ENCODE measurements at places on chromosomes 12 and 14.
A peak's percentile ranks its signal among the peaks of the same experiment; 100 is the strongest.

DNA sequence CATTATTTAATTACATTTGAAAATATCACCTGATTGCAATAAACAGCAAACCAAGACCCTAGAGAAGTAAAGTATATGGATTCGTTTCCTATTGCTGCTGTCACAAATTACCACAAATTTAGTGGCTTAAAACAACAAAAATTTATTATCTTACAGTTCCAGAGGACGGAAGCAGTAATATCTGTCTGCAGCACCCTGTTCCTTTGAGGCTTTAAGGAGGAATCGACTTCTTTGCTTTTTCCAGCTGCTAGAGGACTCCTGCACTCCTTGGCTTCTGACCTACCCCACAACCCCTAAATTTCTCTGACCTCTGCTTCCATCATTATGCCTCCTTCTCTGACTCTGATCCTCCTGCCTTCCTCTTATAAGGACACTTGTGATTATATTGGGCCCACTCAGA lies 23.8 kb upstream of the PPM1A start:
- no peak for DNase-seq

GRCh38 chr12:29552324-29552927 lies 54.9 kb upstream of the OVCH1 start:
- peak; percentile 9 for DNase-seq

- no peak for DNase-seq
Observed at GRCh38 chr14:64612021-64612380, 62.2 kb downstream of the PPP1R36 start.

GRCh38 chr14:76644855-76645518 lies 116.3 kb upstream of the VASH1 start:
- DNase-seq = no peak

DNA sequence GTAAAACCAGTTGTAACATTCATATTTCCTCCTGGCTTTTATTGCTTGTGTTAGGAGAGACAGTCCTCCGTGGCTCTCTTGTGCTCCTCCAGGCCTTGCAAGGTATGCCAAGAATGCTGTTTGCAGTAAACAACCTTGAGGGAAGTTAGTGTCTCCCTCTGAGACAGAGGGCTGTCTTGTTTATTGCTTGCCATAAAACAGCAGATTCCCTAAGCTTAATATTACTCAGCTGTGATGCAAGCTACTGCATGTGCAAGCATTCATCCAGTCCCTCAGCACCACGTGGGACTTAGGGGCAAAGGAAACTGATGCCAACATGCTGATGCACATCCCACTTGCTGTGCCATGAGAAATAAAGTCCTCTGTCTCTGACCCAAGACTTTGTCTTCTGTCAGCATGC lies 6.6 kb downstream of the POMT2 start:
- no peak for DNase-seq

DNA sequence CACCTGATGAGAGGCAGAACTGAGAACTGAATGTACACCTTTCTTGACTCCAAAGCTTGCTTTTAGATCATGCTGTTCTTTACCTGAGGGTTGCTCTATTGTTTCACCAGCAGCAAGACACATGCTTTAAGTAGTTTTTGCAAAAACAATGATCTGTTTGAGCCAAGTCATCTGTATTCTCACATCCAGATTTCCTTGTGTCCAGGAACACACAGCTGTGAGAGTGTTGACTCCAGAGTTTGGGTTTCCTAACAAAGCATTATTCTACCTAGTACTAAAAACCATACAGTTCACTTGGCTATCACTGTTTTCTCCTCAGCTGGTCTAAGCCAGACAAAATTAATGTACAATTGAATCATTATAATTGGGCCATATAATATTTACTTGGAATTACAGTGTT lies 120.4 kb downstream of the STAB2 start:
- DNase-seq = no peak

DNA sequence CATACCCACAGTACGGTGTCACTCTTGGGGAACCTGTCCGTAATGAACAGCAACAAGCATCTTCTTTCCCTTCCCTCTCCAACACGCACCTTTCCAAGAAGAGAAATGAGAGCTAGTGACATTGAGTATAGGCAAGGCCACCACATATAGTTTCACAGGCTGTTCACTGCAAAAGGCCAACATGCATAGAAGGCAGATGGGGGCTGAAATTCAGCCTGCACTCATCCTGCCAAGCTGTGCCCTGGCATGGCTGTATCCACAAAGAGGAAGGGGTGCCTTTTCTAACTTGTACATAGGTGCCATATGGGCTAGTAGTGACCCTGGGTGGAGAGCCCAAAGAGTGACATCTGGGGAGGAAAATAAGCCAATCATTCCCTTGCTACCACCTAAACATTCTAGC lies 169.6 kb downstream of the ZFP36L1 start:
- DNase-seq = no peak

- DNase-seq = no peak
Observed at GRCh38 chr14:39025810-39026627, 77.0 kb downstream of the SEC23A start.

GRCh38 chr14:60254176-60254575 lies 5.2 kb downstream of the PPM1A start:
- DNase-seq = no peak

GRCh38 chr12:108320507-108321293 lies 18.4 kb downstream of the CMKLR1 start:
- DNase-seq = no peak

- no peak for DNase-seq
Observed at GRCh38 chr12:31506515-31507306, 84.2 kb downstream of the DENND5B start.

- no peak for DNase-seq
Observed at GRCh38 chr12:31896514-31897039, 62.6 kb upstream of the RESF1 start.

DNA sequence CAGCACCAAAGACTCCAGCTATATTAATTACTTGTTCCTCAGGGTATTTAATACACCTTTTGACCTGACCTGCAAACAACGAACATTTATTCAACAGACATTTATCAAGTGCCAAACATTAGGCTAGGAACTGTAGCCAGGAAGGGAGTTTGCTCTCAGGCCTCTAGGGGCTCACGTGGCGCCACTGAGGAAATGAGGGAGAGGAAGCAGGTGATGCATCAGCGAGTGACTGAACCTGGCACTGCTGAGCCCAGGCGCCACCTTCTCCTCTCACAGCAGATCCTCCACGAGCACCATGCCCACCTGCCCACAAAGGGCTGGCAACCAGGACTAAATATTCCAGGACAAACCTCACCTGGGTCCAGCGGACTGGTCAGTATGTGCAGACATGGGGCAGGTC lies 50.2 kb downstream of the SETD3 start:
- DNase-seq = no peak

DNA sequence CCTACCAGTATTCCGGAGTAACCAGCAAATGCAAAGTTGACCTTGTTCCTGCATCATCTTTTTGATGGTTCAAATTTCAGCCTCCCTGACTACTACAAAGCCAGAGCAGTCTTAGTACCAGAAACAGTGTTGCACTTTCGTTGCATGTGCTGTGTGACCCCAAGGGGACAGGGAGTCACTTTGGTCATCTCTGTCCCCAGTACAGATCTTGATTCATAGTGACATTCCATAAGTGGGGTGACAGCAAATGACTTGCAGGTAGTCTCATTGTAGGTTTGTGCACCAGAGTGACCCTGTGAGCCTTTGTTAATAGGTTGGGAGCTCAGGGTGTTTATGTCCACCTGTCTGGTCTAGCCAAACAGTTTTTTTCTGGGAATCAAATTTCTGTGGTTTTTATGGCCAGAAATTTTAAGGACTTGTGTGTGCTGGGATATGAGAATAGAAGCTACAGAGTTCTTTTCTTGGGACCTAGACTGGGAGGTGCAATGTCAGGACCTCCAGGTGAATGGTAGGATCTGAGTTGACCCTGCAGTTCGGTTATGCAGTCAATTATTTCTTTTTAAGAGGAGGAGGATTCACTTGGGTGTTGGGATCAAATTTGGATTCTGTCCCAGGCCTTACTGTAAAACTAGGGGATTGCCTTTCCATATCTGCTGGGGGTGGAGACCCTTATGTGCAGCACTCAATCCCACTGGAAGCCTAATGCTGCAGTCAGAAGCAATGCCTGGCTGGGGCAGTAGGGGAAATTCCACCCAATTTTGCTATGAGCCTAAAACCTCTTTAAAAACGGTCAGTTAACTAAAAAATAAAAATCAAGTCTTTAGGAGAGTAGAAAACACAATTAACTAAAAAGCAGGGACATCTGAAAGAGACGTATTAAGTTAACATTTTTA lies 10.1 kb downstream of the EIF5 start:
- DNase-seq = no peak

- DNase-seq = no peak
Observed at GRCh38 chr14:102539544-102540314, 30.2 kb upstream of the ANKRD9 start.

GRCh38 chr14:48874711-48875110 lies 711.5 kb downstream of the RPS29 start:
- DNase-seq = no peak

DNA sequence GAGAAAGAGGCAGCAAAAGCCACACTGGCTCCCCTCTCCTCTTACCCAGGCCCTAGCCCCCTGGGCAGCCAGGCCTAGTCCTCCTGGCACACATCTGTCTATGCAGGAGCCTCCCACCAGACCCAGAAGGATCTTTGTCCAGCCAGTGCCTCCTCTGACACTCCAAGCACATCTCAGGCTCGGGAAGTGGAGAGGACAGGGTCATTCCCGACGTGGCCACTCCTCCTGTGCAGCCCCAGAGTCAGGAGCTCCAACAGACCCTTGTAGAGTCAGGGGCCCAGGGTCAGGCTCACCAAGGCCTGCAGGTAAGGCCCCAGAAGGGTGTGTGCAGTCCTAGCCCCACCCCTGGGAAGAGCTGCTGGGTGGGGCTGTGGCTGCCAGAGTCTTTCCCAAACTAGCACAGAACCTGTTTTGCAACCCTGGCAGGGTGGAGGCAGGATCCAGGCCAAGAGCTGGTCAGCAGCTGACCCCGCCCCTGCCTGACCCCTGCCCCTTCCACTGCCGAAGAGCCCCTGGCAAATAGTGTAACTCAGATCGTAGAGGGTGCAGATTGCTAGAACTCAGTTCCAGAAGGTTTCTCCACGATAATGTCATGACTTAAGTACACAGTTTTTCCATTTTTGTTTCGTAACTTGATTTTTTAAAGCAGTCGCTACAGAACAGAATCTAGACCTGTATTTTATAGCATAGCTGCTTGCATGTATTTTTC lies 26.6 kb upstream of the PNMA1 start:
- no peak for DNase-seq

GRCh38 chr12:6700646-6701051 lies at the start of gene PIANP:
Gene PIANP, minus strand, starts transcription at chr12:6700815. Its CDS starts 2,754 bp downstream, at chr12:6698061.
- DNase-seq = no peak

DNA sequence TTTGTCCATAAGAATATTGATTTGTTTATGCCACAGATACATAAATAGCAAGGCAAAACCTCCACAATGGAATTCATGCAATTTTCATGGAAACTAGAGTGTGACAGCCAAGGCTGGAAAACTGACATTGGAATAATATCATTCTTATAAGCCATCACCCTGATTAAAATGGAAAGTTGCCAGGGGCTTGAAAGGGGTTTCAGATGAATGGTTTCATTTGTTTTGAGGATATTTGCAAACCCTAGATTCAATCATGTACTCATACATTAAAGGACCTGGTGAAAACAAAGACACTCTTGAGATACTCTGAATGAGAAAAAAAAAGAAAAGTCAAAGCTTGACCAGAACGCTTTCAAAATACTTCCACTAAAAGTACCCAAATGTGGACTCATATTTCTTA lies 205.7 kb downstream of the DIO2 start:
- DNase-seq = no peak

DNA sequence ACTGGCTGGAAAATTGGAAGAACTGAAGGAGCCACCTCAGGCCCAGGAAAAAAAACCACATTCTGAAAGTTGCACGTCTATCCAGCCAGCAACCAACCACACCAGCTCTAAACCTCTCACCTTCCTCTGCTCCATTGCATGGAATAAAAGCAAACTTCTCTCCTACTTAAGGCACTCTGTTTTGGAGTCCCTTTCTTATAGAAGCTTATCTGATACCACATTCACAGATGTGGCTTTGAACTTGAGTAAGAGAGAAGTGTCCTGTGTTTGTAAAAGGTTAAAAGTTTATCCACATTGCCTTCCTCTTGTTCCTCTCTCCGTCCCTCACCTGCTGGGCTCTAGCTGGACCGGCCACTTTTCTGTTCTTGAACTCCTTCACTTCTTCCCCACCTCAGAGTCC lies 99.6 kb upstream of the PLXNC1 start:
- DNase-seq = no peak

GRCh38 chr14:36748610-36749213 lies 87.1 kb downstream of the PAX9 start:
- no peak for DNase-seq
